ENCODE measurements at places on chromosomes 4 and X. TPM values are rescaled to one million over a fixed set of nuclear protein-coding genes. Genes with fewer than 3 reads are reported as not detected.

Gene KLHL34
- total RNA-seq: not detected

DNA sequence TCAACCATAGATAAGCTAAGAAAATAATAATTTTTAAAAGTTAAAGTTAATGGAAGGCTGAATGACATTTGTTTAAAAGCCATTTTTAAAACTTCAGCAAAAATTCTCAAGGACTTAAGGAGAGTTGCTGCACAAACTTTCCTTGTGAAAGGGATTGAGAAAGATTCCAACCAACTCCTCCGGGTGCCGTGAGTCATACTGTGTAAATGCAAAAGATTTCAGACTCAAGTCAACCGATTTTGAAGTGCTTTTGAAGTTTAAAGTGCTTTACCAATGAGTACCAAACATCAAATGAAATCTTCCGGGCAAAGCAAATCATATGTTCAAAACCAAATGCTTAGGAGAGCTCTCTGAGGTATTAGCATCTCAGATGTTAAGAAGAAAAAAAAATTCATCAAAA lies 31.4 kb downstream of the VCX2 start:
- DNase-seq: no peak

Gene CCDC160
- total RNA-seq: 2.4 TPM

Gene ZCCHC18
- total RNA-seq: 2.6 TPM

- no peak for DNase-seq
Observed at GRCh38 chr4:127548990-127549925, 83.5 kb upstream of the INTU start.

Gene C4orf36
- 1.5 TPM for total RNA-seq

- DNase-seq: no peak
Observed at GRCh38 chr4:119041396-119041795, 94.2 kb upstream of the MYOZ2 start.

Data from H1 (cell line).